CMK (cell line): ENCODE measurements at places on chromosomes 3 and 15.

- no peak for DNase-seq
Observed at GRCh38 chr15:58487724-58488120, 55.9 kb downstream of the LIPC start.

DNA sequence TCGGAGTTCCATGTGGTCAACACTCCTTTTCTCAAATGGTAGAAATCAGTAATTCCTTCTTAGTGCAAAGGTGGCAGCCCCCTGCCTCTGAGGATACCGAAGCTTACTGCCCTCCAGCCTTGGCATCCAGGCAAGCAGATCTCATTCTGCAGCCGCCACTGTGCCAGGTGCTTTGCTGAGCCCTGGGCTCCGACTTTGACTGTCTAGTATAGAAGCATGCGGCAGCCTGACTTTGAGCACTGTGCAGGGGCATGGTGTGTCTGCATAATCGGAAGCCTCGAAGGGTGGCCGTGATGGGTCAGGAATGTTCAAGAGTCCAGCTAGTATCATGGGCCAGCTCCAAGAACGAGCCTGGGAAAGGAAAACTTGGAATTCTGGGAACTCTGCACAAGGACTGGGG, 39.7 kb downstream of the ABTB1 start:
- DNase-seq = no peak

- DNase-seq = no peak
Observed at GRCh38 chr3:11547498-11547897, 96.2 kb downstream of the VGLL4 start.

GRCh38 chr3:56115698-56116097, 352.6 kb downstream of the ERC2 start:
- DNase-seq = no peak

DNA sequence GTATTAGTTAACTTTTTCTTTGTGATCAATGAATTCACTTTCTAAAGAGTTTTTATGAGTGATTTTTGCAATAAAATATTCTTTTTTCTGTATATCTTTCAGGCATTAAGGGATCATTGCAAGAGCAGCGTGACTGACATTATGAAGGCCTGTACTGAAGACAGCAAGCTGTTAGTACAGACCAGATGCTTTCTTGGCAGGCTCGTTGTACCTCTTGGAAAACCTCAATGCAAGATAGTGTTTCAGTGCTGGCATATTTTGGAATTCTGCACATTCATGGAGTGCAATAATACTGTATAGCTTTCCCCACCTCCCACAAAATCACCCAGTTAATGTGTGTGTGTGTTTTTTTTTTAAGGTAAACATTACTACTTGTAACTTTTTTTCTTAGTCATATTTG, 24.4 kb downstream of the SELENOT start:
- DNase-seq = no peak

DNA sequence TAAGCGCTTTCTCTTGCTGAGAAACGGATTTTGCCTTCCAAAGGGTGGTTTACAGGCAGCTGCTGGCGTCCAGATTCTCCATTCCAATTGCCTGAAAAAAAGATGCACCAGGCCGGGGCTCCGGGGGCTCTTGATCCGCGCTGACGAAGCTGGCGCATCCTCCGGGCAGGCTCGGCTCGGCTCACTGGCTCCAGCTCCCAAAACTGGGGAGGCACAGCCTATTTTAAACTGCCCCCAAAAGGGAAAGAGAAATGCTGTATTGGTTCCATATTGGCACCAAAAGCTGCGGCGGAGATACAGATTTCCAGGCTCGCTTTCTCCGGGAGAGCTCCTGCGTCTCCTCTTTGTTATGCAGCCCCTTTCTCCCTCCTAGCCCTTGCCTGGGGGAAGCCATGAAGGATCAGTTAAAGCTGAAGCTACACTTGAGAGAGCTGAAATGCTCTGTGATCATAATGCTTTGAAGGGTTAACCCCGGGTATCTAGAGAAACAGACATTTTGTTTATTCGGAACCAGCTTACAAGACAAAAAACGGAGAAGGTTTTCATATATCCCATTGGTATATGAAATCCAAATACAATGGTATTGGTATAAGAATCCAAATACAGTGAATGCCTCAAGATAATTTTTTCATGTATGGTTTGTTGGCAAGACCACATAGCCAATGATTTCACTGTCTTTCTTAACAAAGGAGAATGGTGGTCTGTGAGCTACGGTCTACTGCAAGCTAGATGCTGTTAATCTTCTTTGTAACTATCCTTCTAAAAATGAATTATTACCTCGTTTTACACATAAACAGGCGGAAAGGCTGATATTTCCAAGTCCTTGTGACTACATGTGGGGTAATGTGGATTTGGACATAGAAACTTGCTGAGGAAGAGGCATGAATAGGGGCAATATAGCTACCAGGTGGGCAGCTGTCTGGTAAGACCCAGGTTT, 693 bp downstream of the CD200 start:
- DNase-seq = no peak

- no peak for DNase-seq
Observed at GRCh38 chr15:37425541-37425940, 325.2 kb upstream of the MEIS2 start.

DNA sequence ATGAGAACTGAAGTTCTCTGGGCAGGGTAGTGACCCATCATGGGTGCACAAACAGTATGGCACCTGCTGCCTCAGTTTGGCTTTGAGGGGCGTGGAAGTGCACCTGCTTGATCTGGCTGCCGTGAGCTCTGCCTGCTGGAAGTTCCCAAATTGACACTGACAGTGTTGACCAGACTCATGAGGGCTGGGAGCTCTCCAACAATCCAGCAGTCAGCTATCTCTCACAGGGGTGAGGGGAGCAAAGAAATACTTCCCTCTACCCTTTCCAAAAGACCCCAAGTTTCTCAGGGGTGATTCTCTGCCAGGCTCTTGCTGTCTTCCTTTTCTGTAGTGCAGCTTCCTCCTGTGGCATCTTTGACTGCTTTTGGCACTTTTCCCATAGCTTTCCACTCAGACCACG, 49.4 kb upstream of the ROBO1 start:
- DNase-seq = no peak

- no peak for DNase-seq
Observed at GRCh38 chr15:44028349-44028748, 166.7 kb downstream of the FRMD5 start.

DNA sequence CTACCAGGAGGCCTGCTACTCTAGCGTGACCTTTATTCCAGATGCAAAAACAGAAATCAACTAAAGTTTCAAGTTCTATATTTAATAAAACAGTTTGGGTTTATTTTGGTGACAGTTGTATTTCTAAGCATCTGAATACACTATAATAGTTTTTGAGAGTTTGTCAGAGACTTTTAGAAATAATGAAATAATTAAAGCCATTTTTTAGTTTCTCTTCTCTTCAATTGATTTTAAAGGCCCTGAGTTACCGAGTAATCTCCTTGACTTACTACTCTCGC, 523.4 kb downstream of the CADM2 start:
- no peak for DNase-seq

GRCh38 chr3:62049033-62049432, 324.3 kb downstream of the FEZF2 start:
- no peak for DNase-seq

DNA sequence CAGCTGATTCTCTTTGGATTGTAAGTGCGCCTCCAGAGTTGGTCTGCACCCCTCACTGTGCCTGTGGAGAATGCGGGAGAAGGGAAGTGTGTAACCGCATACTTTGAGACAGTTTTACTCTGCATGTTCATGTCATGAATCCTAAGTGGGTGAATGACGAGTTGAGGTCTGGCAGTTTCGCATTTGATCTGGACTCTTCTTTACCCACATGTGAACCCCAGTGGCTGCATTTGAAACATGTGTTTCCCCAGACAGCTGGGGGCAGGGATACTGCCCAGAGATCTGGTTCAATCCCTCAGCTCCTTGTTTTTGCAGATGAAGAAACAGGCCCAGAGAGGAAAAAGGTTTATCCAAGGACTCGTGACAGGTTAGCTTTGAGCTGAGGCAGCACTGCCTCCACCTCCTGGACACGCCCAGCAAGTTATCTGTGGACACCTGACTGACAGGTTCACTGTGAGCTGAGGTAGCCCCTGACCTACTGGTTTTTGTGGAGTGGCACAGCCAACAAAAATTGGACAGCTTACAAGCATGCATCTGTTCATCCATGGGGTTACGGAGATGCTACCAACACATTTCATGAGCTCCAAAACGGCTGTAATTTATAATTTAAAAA, 207.3 kb downstream of the XXYLT1 start:
- DNase-seq = no peak

- no peak for DNase-seq
Observed at GRCh38 chr15:75033809-75034208, 10.4 kb downstream of the PPCDC start.

- no peak for DNase-seq
Observed at GRCh38 chr3:46844881-46845312, 18.3 kb downstream of the MYL3 start.

DNA sequence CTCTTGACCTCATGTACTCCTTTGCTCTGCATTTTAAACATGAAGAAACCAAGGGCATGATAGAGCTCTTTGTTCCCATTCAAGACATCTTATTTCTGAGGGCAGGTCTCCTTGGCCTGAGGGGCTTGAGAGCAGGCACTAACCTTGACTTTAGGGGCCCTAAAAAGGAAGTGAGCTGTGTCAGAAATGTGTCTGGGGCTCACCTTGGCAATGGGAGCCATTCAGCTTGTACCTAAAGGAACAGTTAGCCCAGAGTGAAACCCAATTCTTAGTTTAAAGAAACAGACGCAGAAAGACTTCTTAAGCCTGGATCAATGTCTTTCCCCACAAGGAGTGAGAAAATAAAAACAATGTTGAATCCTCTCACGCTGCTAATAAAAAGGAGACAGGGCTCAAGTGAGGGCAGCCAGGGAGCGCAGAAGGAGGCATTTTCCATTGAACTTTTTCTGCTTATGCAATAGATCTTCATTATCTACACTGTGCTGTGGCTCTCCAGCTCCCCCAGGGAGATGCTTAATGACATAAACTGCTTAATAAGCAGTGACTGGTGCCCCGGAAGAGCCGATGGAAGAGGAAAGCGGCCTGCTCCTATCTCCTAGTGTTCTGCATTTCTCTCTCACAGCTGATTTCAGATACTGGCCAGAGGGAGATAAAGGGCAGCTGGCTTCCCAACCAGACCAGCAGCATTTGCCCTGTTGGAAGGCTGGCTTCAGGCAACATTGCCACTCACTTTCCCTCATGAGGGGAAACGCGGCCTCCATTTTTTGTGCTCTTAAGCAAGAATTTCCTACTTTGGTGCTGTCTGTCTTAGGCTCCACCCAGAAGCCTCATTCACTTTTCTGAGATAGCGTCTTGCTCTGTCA, 152.0 kb downstream of the OPA1 start:
- DNase-seq = peak; percentile 30

- DNase-seq = no peak
Observed at GRCh38 chr3:184696697-184697096, 15.2 kb downstream of the MAGEF1 start.

DNA sequence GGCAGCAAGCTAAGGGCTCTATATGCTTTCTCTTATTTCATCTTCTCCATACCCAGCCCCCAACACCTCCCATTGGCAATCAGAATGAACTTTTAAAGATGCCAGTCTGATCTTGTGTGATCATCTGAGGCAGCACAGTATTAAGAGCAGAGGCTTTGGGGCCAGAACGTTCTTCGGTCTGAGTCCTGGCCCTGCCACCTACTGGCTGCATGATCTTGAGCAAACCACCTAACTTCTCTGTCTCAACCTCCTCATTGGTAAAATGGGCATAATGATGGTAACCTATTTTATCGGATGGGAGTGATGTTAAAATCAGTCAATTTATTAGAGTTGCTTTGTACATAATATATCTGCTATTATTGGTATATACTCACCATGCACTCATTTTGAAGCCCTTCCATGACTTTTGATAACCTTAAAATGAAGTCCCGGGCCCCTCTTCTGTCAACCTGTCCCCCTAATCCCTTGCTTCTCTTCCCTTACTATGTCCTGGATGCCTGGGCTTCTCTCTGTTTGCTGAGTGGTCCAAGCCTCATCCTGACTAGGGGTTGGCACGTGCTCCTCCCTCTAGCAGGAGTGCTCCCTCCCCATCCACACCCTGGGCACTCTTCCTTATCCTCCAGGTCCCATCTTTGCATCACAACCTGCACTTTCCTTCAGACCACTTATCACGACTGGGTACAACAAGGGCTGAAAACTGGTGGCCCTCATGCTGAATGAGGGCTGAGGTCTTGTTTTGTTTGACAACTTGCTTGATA, 6.3 kb downstream of the EFCAB12 start:
- no peak for DNase-seq

GRCh38 chr3:72768006-72768441, 80.2 kb downstream of the SHQ1 start:
- DNase-seq = no peak

DNA sequence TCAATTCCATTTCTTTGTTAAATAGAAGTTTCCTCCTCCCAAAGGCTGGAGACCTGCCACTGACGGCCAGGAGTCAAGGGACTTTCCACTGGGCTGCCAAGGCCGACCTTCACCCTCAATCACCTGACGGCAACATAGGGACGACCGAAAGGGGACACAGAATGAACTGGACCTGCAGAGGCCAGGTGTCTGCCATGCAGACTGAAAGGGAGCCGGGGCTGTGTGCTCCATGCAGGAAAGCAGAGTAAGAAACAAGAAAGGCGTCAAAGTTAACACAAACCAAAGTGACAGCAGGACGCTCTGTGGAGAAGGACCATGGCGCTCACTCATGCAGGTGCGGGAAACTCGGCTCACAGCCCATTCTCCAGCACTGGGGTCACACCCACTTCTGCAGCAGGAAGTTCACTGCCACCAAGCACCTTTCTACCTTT, 26.1 kb downstream of the ZXDC start:
- DNase-seq = no peak

DNA sequence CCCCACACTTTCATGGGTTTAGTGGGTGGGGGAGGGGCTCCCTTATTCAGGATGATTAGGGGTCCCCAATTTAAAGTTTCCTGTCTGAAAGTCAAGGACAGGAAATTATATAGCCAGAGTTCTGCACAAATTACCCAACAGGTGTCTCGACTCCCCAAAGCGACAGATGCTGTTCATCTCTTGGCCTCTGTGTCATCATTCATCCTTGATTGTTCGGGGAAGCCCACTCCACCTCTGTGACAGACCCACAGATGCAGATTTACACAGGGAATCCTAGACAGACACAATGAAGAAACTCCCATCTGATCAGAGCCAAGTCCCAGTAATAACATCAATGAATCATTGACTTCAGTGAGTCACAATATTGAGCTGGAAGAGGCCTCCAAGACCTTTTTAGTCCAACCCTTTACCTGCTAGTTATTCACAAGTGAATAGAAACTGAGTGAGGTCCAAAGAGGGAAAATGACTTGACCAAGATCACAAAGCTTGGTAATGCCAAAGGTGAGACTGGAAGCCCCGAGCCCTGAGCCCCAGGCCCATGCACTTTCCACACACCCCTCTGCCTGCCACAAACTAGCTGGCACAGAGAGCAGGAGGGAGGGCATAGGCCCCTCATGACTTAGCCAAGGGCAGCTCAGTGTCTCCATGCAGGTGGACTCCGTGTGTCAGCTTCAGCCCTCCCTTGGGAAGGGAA, 7.9 kb upstream of the SRP14 start:
- no peak for DNase-seq

GRCh38 chr3:117128872-117129271, 419.3 kb downstream of the TUSC7 start:
- no peak for DNase-seq

- DNase-seq = peak; percentile 84
Observed at GRCh38 chr3:58491506-58492402, at the start of gene KCTD6. KCTD6 (plus strand) TSS chr3:58492096; CDS start chr3:58498756, 6,660 bp downstream.
